Left cardiac atrium (tissue), 4 donors: ENCODE measurements at places on chromosomes 12 and 14. TPM values are rescaled to one million over a fixed set of nuclear protein-coding genes. Genes with fewer than 3 reads are reported as not detected.

DNA sequence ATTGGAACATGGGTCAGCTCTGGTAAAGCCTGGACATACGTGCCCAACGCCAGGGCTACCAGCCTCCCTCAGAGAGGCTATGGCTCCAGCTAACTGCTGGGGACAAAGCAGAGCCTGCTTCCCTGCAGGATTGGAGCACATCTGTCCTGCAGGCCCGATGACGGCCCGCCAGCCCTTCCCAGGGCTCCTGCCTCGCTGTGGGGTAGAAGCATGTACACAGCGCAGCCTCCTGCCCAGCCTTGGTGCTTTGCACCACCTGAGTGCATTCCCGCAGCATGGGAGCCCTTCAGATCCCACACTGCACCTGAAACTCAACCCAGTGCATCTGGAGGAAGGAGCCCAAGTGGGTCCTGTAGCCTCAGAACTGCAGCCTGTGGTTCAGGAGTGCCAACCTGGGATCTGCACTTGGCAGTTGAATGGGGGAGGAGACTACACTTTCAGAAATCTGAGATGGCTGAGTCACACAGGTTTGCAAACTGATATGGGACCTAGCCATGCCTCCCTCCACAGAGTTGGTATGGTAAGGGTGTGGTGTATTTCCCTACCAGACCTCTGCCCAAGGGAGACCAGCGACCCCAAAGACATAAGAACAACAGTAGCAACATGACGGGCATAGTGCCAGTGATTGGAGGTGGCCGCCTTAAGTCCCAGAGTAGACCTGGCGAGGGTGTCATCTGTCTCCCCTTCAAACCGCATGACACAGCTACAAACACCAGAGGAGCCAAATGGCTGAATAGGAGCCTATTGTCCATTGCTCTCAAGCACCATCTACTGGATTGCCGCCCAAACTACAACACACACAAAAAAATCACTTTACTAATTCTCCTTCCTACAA lies 273.9 kb upstream of the MIS18BP1 start:
- DNase-seq, result no peak

ANO2 gene
- total RNA-seq, result 23.4 TPM

DNA sequence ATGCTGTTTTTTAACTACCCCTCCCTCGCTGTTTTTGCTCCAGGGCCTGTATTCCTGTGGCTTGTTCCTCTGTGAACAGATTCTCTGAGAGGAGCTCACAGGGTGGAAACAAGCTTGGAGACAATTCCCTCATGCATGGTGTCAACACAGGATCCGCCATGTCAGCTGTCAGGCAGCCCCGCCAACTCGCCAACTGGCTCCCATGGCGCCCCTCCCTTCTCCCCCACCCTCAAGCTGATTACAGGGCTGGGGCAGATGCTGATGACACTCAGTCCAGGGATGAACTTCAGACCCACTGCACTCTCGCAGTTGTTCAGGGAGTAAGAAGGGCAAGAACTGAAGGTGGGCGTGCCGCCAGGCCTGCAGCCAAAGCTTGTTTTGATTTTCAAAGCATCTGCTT lies 229.9 kb downstream of the NTF3 start:
- DNase-seq, result no peak

GRCh38 chr12:22480016-22480415 lies 64.3 kb downstream of the C2CD5 start:
- no peak for DNase-seq

DNA sequence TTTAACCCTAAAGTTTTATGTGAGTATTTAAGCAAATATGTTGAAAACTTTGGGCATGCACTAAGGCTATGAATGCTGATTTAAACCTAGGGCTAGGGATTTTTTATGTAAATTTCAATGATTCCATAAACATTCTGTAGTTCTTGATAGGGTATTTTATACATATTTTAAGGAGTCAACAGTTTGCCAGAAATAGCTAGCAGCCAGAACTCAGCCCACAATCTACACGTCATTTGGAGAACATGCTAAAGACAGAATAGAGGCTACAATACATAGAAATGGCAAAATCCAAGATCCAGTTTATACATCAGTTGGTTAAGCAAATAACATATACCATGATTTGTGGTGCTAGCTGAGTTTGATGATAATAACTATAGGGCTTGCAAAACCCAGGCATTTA lies 184.7 kb downstream of the TMEM117 start:
- DNase-seq, result no peak

CABP1 gene
- 4.6 TPM for total RNA-seq

TTC9 gene
- total RNA-seq, result 3.6 TPM

DNA sequence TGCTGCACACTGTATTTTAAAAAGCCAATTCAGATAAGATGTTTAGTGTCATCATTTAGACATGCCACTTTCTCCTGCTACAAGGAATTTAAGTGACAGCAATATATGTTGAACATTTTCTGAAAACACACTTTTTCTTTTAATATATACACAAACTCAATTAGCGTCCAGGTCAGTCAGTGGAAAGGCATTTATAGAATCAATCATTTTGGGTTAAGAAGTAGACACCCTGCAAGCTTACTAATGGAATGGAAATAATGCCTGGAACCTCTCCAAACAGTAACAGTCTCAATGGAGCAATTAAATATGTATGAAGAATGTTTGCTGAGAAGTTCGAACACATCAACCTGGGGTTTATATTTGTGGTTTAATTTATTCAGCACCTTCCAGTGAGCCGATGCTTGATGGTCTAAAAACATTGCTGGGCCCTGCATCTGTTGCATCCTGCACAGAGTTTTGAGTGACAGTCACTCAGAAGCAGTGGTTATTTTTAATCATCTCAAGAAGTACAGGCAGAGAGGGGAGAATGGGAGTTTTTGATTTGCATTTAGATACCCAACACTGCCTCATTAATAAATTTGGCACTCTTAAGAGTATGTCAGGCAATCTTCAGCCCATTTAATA lies 410.7 kb downstream of the TMEM117 start:
- DNase-seq, result no peak

- no peak for DNase-seq
Observed at GRCh38 chr12:33663000-33663654, 223.5 kb upstream of the SYT10 start.

DNA sequence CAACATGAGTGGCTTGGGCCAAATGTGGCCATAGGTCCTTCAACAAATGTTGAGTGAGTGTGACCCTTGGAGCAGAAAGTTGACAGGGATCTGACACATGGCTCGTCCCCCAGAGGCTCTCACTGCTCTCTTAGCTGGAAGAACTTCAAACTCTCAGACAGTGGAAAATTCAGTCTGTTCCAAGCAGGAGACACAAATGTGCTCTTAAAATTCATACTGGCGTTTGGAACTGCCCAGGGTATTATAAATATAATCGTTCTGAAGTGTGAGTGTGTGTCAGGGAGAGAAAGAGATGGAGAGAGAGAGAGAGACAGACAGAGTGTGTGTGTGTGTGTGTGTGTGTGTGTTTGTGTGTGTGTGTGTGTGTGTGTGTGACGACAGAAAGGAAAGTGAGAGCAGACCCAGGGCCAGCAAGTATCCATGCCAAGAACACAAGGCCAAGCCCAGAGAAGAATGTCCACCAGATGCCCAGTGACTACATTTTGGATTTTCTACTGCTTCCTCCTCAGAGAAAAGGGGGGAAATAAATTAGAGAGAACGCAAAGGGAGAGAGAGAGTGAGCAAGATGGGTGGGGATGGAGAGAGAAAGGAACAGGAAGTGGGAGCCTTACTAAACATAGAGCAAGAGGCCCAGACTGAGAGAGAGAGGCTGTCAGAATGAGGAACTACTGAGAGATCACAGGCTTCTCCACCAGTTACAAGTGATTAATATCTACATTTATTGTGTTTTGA lies 193.6 kb upstream of the NUDT4 start:
- DNase-seq, result no peak

LHX5 gene
- not detected for total RNA-seq
